ENCODE measurements at places on chromosomes 4 and X.

DNA sequence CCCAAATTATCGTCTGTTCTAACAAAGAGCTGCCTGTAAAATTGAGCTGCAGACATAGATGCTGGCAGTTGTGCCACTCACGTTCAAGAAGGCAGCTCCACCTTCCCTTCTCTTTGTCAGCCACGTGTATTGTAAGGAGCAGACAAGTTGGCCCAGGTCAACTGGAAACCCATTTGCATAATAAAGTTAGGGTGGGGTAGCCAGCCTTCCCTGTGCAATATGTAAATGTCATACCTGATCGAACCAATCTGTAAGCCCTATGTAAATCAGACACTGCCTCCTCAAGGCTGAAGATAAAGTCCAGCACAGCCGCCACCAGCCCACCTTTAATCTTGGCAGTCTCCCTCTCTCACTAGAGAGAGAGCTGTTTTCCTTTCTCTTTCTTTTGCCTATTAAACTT is 117.2 kb downstream of the TMEM144 start:
- DNase-seq: no peak

GRCh38 chr4:41976775-41977516 is 4.6 kb upstream of the DCAF4L1 start:
- DNase-seq: no peak

GRCh38 chr4:77036206-77036605 is 39.6 kb downstream of the CCNI start:
- no peak for DNase-seq

GRCh38 chr4:82293304-82293703 is 80.5 kb downstream of the HNRNPD start:
- no peak for DNase-seq

DNA sequence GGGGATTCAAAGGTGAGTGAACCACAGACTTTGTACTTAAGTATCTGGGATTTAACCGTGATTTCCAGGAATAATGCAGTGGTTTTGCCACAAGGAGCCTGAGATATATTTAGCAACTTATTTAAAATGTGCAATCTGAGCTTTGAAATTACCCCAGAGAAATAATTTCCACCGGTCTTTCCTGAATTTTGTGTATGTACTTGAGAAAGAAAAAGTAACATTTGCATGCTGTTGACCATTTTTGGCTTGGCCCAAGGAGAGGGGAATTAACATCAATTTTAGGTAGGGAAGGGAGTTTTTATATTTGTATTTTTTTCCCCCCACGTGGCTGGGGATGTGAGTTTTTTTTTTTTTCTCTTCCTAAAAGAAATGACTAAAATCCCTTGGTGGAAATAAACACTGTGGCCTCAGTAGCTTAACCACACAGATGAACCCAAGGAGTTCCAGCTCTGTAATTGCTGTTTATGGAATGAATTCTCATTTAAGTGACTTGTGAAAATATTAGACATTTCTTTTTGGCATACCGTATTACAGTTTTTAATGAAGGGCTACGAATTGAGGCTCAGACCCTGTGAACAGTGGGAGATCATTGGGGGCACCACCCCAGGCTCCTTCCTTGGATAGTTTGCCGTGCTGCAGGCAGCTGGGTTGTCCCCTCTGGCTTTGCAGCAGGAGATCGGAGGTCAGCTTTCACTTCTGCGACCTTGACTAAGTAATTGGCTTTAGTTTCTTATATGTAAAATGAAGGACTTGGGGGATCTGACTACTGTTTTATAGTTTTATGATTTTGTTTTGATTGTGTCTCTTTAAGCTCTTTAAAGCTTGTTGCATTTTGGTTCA is 116.1 kb downstream of the ARHGAP10 start:
- DNase-seq: no peak

DNA sequence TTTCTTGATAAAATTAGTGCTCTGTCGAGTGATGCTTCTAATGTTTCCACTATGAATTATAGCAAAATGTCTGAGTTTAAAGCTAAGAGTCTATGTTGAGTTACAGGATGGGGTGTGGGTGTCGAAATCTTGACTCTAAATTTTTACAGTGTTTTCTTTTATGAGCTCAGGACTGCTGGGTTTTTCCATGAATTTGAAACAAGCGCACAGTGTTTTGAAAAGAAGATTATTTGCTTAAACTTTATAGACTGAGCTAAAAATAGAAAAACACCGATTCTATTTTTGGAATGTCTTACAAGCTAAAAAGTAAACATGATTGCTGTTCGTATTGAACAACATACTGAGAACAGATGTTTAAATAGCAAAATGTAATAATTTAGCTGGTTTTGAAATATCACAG is 7.5 kb downstream of the PTTG2 start:
- no peak for DNase-seq

DNA sequence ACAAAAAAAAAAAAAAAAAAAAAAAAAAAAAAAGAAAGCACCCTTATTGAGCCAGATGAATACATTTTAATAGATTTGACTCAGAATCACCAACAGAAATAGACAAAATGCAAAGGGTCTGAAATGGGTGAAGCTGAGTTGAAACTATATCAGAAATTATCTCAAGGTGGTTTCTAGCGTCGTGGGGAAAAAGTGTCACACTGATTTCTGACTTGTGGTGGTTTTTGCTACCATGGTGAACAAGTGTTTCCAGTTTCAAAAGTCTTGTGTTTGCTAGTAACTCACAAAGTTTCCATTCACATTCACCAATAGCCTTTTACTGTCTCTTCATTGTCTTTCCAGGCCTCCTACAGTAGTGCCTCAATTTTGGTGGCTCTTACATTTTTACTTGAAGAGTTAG is 135.5 kb downstream of the ARHGAP24 start:
- DNase-seq: no peak

- no peak for DNase-seq
Measured at GRCh38 chr4:109185951-109186350, 116.5 kb downstream of the COL25A1 start.

- DNase-seq: peak; percentile 37
Measured at GRCh38 chrX:134373736-134374135, 86.2 kb upstream of the HPRT1 start.

DNA sequence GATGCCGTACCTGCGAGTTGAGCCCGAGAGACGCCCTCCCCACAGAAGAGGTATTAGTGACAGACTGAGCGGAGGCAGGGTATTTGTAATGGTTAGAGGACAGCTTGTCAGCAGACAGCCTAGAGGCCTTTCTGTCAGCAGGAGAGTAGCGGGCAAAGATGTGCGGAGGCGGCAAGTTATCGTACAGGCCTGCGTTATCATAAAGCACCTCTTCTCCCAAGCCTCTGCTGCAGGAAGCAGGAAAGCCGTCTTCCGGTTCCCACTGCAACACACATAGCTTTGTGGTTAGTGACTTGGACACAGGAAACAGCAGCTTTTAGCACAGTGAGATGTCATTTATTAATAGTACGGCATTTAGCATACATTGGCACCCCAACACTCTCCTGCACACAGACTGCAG is 158.3 kb downstream of the AFAP1 start:
- no peak for DNase-seq

DNA sequence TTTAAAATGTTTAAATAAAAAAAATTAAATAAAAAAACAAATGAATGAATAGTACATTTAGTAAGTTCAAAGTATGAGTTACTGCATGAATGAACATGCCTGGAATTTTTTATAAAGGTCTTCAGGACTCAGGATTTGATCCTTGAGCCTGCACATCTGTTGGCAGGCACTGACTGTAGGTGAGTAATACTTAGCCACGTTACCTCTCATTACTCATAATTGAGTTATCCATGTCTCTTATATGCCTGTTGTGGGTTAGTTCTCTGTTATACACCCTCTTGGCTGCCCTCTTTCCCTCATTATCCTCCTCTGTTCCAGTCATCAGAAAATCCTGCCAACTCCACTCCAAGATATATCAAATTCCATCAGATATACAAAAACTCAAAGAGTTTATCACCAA is 276.0 kb downstream of the FBXW7 start:
- no peak for DNase-seq

DNA sequence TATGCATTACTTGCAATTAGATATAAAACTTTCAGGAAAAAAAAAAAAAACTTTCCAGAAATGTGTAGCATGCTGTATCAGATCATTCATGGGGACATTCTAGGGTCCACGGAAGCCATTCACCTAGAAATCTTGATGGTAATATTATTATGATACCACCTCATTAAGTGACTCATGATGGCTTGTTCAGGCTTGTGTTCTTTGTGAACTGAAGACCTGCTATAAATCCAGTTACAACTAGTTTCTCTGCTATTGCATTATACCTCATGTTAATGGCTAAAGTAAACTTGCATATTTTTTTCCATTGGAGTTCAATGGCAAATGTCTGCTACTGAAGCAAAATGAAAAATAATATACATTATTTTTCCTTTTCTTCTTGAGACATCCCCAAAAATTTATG is 35.3 kb upstream of the PTPN13 start:
- no peak for DNase-seq

DNA sequence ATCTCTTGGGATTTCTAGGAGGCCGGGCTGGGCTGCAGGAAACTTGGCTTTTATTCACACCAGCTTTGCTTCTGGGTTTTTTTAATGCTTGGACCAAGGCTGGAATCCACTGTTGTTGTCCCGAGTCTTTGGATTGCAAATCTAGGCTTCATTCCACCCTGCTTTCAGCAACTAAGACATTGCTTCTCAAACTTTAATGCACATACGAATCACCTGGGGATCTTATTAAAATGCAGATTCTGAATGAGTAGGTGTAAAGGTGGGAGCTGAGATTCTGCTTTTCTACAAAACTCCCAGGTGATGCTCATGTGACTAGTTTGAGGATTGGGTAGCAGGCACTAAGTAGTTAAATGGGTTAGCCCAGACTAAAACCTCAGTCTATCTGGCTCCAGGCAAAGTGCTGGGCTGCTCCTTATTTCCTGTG is 39.2 kb upstream of the GPC4 start:
- DNase-seq: no peak

- DNase-seq: no peak
Measured at GRCh38 chr4:74205559-74205958, 47.6 kb downstream of the MTHFD2L start.

DNA sequence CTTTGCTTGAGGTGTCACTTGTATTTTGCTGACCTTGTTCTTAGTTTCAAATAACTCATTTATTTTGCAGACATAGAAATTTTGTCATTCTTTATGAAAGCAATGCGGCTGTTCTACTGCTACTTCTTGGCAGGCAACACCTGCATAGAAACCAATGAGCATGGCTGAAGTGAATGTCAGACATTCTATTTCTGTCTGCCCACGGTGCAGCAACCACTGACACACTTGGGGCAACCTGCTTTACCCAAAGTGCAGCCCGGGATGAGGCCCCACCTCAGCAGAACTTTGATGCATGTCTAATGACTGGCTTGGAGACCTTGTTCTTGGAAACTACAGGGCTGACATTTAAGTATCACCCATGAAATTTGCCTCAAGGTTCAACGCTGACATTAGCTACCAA is 93.6 kb downstream of the RBM47 start:
- no peak for DNase-seq

- DNase-seq: peak; percentile 53
Measured at GRCh38 chr4:144611850-144612249, 34.1 kb upstream of the HHIP start.

GRCh38 chr4:37008199-37008598 is 236.3 kb upstream of the NWD2 start:
- no peak for DNase-seq

- no peak for DNase-seq
Measured at GRCh38 chr4:55169352-55169961, 44.1 kb upstream of the KDR start.

- no peak for DNase-seq
Measured at GRCh38 chrX:12984603-12985319, 9.9 kb downstream of the TMSB4X start.

DNA sequence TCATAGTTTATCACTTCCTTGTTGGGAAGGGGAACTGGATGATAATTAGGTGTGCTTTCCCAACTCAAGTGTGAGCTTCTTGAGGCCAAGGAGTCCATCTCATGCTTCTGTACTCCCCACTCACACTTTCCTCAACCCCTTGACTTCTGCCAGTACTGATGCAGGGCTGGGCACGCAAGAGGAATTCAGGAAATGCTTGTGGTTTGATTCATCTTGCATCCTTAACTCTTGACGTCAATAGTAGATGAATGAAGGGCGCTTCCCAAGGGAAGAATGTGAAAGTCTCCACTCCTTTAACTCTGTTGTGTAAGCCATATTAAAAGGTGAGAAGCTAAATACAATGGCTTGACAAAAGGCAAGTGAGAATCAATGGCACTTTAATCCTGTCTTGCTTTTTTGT is 101.8 kb downstream of the AGTR2 start:
- no peak for DNase-seq

- no peak for DNase-seq
Measured at GRCh38 chr4:157040405-157040804, 35.5 kb upstream of the GLRB start.

GRCh38 chrX:122133478-122133877 is 1050.6 kb upstream of the GRIA3 start:
- DNase-seq: no peak

GRCh38 chrX:44344194-44344593 is 722 bp upstream of the EFHC2 start:
- DNase-seq: no peak

GRCh38 chrX:154097003-154097588 is 421 bp downstream of the MECP2 start:
- DNase-seq: peak; percentile 61

GRCh38 chr4:182105416-182105815 is 137.8 kb upstream of the TENM3 start:
- DNase-seq: peak; percentile 42

DNA sequence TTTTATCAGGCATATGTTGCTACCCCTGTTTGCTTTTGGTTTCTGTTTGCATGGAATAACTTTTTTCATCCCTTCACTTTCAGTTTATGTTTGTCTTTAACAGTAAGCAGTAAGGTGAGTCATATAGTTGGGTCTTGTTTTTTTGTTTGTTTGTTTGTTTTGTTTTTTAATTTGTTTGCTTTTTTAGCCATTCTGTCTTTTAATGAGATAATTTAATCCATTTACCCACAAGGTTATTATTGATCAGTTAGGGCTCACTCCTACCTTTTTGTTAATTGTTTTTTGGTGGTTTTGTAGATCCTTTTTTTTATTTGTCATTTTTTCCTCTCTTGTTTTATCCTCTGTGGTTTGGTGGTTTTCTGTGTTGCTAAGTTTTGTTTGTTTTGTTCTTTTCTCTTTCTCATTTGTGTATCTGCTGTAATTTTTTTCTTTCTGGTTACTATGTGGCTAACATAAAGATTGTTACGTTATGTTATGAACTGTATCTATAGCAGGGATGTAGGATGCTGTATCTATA is 379.5 kb upstream of the MAD2L1 start:
- no peak for DNase-seq

DNA sequence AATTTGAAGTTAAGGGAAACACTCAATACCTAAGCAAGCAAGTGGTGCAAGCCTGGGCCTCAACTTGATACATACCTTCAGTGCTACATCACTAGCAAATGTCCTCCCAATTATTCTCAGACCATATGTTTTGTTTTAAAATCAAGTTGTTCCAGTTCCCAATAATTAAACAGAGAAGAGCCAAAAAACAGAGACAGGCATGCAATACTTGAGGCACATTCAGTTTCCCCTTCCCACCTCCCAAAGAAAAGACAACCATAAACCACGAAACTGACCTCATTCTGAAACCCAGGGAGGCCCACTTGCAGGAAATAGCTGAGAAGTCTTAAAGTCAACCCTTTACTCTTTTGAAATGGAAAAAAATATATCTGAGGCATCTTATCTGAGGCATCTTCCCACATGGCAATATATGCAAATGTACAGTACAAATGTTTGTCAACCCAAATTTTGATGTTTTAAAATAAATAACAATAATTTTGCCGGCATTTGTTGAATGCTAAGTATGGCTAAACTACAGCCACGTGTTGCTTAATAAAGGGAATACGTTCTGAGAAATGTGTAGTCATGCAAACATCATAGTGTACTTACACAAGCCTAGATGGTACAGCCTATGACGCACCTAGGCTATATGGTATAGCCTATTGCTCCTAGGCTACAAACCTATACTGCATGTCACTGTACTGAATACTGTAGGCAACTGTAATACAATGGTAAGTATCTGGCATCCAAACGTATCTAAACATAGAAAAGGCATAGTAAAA is 147.5 kb downstream of the TSPAN5 start:
- DNase-seq: no peak

All from pons (tissue), 1 donor.